Activated effector memory CD4-positive, alpha-beta T cell treated with Interleukin-2 at 50 U/mL for 16 hours (primary cell): ENCODE measurements at places on chromosomes 12 and 14.

GRCh38 chr14:70622111-70622712, 19.5 kb upstream of the TTC9 start:
- peak; percentile 36 for DNase-seq

- DNase-seq: peak; percentile 43
Measured at GRCh38 chr14:61444215-61444768, 122.9 kb downstream of the PRKCH start.

DNA sequence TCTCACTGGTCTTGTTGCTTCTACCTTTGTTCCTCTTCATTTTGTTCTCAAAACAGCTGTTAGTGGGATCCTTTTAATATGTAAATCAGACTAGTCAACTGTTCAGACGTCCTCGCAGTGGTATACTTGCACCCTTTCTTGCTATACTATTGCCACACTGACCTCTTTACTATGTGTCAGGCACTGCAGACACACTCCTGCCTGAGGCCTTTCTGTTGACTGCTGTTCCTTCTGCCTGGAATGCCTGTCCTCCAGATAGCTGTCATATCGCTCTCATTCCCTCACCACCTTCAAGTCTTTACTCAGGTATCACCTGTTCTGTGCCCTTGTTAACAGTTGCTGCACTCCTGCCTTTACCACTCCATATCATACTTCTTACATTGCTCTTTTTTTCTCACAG, 90.0 kb upstream of the TMEM263 start:
- DNase-seq: no peak

GRCh38 chr12:104997541-104997940, 11.4 kb downstream of the NOPCHAP1 start:
- DNase-seq: no peak

DNA sequence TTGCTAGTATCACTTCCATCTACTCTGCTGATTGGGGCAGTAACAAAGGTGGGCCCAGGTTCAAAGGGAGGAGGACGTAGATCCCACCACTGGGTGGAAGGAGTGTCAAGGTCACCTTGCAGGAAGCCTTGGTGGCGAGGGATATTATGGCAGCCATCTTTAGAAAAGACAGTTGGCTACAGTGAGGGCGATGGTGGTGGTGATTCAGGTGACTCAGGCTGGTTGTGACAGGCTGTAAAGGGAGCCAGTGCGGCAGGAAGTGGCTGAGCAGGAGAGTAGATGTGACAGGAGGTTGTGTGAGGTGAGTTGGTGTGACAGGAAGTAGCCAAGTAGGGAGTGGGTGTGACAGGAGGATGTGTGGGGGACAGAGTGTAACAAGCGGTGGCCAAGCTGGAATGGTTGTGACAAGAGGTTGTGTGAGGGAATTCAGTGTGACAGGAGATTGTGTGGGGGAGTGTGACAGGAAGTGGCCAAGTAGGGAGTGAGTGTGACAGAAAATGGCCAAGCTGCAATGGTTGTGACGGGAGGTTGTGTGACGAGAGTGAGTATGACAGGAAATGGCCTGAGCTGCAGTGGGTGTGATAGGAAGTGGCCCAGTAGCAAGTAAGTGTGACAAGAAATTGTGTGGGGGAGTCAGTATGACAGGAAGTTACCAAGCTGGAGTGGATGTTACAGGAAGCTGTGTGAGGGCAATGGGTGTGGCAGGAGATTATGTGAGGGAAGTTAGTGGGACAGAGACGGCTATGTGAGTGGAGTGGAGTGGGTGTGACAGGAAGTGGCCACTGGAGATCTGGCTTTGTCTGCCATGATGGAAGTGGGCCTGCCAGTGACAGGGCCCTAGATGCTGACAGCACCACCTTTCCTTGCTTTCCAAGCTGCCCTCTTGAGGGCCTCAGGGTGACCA, 136.5 kb upstream of the MYL2 start:
- DNase-seq: peak; percentile 61

DNA sequence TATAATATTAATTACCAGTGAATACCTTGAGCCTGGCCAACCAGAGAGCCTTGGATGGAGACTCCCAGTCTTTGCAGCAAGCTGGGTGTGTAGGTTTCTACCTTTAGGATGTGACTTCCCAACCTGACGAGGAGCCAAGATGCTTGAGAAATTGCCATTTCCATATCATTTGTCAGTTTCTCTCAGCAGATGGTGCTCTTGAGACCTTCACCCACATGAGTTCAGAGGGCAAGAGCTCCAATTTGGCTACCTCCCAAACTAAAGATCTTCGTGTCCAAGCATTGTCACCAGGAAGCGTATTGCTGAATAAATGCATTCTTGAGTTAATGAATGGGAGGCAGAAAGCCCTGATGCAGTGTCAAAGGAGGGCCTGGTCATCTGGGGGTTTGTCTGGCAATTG, 106.4 kb upstream of the TBX5 start:
- no peak for DNase-seq
